Astrocyte of the spinal cord (primary cell): ENCODE measurements at places on chromosomes 7 and 10.

DNA sequence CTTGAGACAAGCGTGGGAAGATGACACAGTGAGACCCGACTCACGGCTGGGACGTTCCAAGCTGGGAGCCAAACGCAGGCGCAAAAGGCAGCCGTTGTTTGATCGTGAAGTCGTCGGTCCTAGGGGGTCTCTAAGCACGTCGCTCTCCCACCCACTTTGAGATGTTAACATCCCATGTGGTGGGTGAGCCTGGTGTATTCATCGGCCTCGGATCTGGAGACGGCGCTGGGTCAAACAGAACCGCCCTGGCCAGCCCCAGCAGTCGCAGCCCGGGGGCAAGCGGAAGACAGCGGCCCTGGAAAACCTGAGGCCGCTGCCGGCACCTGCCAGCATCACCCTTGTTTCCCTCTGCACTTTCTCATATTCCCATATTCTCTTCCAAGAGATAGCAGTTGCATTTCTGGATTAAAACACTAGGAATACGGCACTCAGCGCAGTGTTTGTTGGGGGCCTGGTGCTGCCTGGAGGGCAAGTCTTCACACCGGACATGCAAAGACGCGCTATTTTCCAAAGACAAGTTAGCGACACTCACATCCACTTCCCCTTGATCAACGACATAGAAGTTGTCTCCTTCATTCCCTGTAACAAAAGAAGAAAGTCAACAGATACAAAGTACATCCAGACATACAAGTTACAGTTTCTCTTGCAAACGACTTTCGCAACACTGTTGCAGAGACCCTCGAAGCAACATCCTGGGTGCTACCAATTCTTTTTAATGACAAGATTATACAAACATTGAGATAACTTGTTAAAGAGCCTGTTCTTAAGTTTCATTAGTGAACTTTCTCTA, 86.2 kb upstream of the PDGFA start:
- DNase-seq: no peak

- DNase-seq: no peak
Observed at GRCh38 chr7:69438584-69439412, 159.5 kb upstream of the AUTS2 start.

DNA sequence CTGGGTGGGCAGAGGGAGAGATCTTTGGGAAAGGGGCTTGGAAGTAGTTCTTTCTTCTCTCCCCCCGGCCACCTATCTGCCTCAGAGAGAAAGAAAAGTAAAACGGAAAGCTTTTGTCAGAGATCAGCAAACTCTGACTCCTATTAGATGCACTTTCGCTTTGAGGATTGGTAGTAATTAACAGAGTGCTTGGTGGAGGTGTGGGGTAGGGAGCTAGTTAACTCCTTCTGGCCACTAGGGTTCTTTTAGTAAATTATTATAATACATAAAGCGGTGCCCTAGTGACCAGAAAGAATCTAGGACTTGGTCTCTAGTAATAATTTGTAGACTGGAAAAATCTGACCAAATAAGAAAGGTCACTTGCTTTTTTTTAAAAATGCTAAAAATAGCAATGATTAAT, 54.6 kb downstream of the CPVL start:
- peak; percentile 2 for DNase-seq

DNA sequence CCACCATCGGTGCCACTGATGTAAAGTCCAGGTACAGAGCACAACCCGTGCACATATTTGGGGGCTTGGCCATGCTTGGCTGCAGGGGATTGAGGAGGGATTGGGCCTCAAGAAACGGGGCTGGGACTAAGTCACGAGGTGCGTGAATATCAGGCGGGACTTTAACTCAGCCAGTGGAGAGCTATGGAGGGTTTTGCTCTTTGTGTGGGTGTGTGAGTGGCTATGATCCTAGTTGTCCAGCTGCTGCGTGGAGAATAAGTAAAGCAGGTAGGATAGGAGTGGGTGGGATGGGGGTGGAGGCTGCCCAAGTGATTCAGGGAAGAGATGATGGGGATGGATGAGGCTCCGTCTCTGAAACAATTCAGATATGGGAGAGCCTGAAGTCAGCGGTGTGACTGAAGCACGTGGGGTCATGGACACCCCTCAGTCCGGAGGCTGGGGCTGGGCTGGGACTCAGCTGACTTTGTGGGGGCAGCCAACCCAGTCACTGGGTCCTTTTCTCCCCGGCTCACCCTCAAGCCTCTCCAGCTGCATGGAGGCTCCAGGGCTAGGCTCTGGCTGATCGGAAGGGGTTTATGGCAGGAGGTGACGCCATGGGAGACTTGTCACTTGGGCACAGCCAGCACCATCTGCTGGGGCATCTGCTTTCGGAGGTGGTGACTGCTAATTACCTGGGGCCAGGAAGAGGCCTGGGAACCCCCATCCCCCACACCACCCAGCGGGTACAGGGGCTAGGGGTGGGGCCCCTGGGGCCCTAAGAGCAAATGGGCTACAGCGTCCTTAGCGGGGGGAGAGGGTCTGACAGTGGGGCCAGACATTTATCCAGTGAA, 1.7 kb upstream of the LFNG start:
- peak; percentile 36 for DNase-seq

DNA sequence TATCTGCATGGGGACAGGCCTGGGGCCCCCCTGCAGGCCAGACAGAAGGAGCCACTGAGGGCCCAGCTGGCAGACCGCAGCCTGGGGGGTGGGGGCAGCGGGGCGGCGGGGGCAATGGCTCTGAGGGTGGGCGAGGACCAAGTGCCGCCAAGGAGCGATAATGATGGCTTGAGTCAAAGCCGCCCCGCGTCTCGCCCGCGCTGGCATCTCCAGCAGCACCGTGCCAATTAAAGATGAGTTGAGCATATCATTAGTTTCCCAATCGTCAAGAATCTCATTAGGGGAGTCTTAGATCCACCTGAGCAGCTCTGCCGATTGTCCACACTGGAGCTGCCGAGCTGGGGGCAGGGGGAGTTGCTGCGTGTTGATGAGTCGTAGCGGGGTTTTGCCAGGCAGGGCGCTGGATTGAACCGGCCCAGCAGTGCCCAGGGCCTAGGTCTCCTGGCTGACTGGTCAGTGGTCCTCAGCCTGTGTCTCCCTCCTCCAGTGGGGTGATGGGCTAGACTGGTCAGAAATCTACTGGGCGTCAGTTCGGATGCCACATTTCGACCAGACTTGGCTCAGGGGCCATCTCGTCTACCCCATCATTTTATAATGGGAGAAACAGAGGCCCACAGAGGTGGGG, 41.0 kb upstream of the PSMG3 start:
- DNase-seq: no peak

DNA sequence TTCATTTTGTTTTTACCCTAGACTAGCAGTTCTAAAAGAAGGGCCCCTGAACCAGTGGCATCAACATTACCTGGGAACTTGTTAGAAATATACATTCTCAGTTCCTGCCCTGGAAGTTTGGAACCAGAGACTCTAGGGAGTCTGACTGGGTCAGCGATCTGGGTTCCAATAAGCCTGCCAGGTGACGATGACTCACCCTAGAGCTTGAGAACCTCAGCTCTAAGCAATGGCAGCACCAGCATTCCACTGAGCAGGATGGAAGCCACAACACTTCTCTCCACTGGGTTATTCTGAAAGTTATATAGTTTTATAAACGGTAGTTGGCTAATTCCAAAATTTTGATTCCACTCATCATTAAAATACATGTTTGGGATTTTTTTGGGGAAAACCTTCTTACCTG, 97.0 kb upstream of the AMPH start:
- peak; percentile 43 for DNase-seq

- DNase-seq: no peak
Observed at GRCh38 chr7:81549484-81550016, 220.3 kb downstream of the HGF start.

- no peak for DNase-seq
Observed at GRCh38 chr10:73884017-73884416, 9.7 kb upstream of the CAMK2G start.

DNA sequence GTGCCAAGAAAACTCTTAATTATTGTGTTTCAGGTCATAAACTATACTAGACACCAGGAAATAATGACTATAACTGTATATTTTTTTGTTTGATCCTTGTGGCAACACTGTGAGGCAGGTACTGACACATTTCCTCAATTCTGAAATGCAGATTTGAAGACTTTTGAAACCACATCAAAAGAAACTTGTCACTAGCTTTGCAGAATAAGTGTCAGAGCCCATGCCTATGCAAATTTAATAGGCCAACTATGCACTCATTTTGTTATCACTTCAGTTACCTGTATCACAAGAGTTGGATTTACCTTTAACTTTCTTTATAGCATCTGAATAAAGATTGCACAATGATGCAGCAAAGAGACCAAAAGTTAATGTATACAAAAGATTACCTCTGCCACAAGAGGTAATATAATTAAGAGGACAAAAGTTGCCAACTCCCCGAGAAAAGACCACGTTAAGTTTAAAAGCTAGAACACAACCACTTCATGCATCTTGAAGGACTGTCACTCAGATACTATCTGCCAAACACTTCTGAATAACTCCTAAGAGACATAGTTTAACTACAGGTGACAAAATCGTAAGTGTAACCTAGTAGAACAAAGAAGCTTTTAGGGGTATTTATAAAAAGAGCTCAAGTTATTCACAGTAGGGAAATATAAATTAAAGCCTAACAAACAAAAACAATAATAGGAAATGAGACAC, 80.5 kb downstream of the ELAPOR2 start:
- DNase-seq: no peak

DNA sequence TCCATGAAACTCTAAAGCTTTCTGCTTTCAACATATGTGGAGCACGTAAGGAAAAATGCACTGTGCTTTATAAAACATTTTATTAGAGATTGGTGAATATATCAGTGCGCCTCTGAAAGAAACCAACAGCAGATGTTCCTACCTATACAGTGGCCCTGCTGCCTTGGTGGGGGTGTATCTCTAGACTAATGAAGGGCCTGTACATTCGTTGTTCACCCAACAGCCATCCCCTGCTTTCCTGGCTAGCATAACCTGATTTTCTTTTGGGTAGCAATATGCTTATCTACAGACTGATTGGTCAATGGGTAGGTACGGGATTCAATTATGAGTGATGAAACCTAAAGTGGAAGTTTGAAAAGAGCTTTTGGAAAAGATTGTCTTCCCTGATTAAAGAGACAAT, 119.7 kb upstream of the FAM133B start:
- no peak for DNase-seq

GRCh38 chr10:92242910-92243671, 47.8 kb downstream of the CPEB3 start:
- DNase-seq: peak; percentile 80

DNA sequence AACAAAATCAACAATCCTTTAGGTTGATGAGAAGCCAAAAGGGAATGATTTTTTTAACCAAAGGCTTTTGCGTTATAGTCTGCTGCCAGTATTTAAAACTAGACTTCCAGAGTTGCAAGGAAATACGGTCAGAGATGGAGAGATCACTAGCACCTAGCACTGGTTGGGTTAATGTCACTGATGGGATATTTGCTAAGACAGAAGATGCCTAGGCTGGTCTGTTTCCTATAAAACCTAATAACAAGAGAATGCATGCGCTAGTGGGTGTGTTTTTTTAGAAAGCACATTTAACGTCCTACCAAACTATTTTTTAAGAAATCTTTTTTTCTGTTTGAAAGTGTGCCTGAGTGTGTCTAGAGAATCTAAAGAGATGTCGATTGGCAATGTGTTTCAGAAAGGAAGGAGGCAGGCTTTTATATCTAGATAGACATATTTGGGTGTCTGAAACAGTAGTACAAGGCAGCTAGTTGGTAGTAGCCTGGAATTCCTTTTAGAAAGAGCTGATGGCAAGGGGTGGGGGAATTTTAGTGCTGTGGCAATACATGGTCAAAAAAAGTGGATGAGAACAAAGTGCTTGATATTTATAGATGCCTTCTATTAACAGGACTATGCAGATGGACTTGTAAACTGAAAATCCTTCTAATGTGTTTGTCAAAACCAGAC, 863 bp downstream of the CALD1 start:
- peak; percentile 49 for DNase-seq

- DNase-seq: no peak
Observed at GRCh38 chr7:101823596-101823995, 6.2 kb downstream of the CUX1 start.

DNA sequence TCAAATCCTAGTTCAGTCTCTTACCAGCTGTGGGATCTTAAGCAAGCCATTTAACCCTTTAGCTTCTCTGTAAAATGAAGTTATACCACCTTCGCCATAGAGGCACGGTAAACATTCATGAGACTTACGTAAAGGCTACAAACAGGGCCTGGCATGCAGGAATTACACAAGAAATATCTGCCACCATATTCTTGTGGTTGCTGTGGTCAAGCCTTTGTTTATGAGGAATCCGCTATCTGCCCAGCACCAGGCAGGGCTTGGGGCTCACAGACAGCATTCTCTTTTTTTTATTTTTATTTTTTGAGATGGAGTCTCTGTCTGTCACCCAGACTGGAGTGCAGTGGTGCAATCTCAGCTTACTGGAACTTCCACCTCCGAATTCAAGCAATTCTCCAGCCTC, 9.9 kb downstream of the AIFM2 start:
- DNase-seq: no peak

DNA sequence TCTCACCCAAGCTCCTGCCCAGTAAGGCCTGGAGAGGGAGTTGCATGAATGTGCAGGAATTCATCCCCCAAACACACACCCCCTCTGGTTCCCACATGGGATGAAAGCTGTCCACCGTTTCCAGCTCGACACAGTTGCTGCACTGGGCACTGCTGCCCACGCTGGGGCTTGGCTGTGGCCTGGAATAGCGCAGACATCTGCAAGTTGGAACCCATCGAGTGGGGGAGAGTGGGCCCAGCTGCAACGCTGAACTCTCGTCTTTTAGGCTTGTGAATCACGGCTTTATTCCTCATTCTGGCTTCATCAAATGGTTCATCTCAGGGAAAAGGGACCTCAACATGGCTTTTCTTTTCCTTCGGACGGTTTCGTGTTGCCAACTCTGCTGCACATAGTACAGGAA, 264.7 kb downstream of the DNAJB6 start:
- DNase-seq: no peak

GRCh38 chr7:151009327-151010036, 14.8 kb downstream of the ATG9B start:
- no peak for DNase-seq

DNA sequence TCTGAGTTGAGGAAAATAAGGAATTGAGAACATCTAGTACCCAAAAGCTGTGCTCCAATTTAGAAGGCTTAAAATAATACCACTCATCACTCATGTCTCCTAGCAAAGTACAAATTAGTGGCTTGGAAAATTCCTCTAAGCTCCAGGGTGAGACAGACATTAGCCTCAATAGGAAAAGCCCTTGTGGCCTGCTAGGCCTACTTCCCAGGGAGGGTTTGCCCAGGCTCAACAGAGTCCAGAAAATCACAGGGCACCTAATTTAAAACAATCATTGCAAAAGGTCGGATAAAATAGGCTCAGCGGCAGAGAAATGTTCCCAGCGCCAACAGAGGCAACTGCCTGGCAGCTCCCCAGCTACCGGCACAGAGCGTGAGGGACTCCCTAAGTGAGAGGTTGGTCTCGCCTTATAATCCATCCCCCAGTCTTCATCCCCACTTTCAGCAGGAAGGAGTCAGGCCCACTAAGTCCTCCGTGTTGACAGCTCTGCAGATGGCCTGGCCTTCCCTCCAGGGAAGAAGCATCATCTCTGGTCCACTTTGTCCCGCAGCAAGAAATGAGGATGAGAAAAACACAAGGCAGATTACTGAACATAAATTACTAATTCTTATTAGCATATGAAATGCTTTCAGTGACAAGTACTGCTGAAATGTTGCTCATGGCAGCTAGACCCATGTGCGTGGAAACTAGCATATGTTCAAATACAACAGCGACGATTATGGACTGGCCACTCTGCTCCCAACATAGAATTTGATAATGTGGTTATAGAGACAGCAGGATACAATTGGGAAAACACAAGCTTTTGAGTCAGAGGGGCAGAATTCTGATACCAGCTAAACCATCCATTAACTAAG, 1177.7 kb upstream of the AUTS2 start:
- no peak for DNase-seq
